Activated CD4-positive, alpha-beta memory T cell treated with anti-CD3 and anti-CD28 coated beads for 36 hours (primary cell): ENCODE measurements at places on chromosomes 6 and 20. TPM values are rescaled to one million over a fixed set of nuclear protein-coding genes. Genes with fewer than 3 reads are reported as not detected.

Gene ADGRG6
- total RNA-seq = 0.55 TPM

Gene DEFB132
- not detected for total RNA-seq

- no peak for DNase-seq
- no peaks in the 10 kb centered on the region for H3K27me3 ChIP-seq
- no peaks in the 10 kb centered on the region for H3K4me1 ChIP-seq
- no peaks in the 10 kb centered on the region for H3K36me3 ChIP-seq
Measured at GRCh38 chr6:9921366-9921765, 493.5 kb downstream of the TFAP2A start.

GRCh38 chr20:45427236-45428149, 11.6 kb downstream of the PIGT start:
- H3K36me3 ChIP-seq = peaks cover 31% of the 10 kb centered on the region
- H3K27ac ChIP-seq = no peak overlapping the region
- no peaks in the 10 kb centered on the region for H3K27me3 ChIP-seq
- peaks cover 5% of the 10 kb centered on the region for H3K4me1 ChIP-seq
- no peak overlapping the region for H3K4me3 ChIP-seq
- DNase-seq = no peak

- no peaks in the 10 kb centered on the region for H3K36me3 ChIP-seq
- no peak for DNase-seq
- H3K4me3 ChIP-seq = no peak overlapping the region
- peaks cover 2% of the 10 kb centered on the region for H3K27me3 ChIP-seq
- H3K27ac ChIP-seq = no peak overlapping the region
- H3K4me1 ChIP-seq = peaks cover 6% of the 10 kb centered on the region
Measured at GRCh38 chr6:125957845-125958244, 1.3 kb downstream of the HINT3 start.
